ENCODE measurements at places on chromosomes 5 and 9.

DNA sequence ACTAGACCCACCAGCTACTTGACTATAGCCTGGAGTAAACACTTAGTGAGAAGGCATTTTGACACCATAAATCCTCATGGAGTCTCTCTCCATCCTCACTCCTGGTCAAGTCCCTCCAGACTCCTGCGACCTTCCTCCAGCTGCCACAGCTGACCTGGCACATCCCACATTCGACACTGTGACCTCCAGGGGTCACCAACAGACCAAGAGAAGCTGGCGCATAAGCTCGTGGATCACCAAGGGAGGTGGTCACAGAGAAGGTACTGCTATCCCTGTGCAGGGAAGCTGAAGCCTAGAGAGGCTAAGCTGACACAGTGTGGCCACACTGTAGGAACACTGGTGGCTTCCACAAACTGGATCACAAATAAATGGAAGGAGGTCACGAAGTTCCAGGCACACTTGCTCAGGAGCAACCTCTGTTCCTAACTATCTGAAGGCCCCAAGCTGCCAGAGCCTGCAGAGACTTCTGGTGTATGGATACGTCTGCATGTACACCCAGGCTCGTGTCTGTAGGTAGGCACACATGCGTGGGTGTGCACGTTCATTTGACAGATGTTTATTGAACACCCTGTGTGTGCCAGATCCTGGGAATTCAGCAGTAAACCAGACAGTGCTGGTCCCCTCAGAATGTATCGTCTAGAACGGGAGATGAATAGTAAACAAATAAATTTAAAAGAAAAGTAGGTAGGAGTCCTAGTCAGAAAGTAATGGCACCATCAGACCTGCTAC, 104.4 kb downstream of the C5orf15 start:
- ATAC-seq: no peak

DNA sequence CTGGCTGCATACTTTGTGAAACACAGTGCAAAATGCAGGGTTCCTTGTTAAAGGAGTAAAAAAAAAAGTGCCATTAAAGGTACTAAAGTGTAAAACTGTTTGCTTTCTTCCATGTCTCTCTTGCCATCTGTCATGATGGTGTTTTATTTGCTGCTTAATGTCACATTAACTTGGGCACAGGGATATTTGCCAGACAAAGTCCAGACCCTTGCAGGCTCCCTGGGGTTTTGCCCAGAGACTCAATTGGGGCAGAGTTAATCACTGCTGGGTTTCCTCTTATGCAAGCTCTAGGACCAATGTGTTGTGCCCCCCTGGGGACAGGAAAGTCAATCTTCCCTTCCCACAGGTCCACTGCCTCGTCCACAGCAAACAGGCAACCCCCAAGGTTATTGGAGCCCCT, 274.3 kb upstream of the SGCD start:
- ATAC-seq: no peak

DNA sequence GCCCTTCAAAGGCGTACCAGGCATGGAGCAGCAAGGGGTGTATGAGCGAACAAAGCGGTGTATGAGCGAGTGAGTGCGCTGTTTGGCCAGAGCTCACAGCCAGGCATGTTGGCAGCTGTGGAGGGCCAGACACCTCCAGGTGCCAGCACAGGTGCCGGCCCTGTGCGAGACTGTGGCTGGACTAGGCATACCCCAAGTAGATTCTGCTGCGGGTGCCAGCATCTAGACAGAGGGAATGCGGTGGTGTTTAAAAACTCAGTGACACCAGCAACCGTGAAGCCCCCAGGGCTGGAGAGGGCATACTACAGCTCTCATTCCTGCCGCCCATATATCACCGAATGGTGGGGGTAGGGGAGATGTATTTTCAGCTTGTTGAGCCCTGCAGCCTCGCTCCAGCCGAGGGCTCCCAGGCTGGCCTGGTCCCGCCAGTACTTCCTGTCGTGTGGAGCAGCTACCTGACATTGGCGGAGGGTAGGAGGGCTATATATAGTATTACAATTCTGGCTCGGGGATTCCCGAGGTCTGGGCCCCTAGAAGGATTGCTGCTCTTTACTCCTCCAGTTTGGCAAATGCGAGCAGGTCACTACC, 1829.6 kb upstream of the NUDT12 start:
- no peak for ATAC-seq

DNA sequence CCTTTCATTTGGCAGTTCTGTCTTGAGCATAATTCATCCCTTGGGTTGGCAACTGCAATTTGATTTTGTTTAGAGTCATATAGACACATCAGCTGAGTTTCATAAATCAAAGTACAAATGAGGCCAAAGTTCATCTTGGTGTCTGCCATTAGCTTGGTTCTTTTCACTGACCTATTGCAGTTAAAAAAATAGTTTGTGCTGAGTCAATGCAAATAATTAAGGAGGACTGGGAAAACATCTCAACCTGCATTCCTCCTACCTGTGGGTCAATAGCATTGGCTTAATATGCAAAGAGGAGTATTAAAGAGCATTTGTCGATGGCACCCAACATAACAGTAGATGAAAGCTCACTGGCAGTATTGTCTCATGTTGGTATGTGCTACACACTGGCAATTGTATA, 1.6 kb downstream of the PKD2L2 start:
- no peak for ATAC-seq

DNA sequence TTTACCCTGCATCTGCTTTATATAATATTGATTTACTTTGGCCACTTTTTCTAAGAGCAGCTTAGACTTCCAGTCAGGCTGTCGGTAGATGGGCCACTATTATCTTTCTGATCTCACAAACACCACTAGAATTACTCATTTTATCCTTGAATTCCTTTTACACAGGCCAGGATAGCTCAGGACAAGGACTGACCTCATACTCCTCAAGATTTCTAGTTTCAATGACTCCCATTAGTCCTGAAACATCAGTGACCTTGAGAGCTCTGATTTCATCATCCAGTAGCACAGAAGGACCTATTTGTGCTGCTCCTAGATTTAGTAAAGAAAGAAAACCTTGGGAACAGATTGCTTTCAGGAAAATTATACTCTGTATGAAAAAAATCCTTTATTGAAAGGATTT, 727.9 kb upstream of the PTPRD start:
- ATAC-seq: no peak

DNA sequence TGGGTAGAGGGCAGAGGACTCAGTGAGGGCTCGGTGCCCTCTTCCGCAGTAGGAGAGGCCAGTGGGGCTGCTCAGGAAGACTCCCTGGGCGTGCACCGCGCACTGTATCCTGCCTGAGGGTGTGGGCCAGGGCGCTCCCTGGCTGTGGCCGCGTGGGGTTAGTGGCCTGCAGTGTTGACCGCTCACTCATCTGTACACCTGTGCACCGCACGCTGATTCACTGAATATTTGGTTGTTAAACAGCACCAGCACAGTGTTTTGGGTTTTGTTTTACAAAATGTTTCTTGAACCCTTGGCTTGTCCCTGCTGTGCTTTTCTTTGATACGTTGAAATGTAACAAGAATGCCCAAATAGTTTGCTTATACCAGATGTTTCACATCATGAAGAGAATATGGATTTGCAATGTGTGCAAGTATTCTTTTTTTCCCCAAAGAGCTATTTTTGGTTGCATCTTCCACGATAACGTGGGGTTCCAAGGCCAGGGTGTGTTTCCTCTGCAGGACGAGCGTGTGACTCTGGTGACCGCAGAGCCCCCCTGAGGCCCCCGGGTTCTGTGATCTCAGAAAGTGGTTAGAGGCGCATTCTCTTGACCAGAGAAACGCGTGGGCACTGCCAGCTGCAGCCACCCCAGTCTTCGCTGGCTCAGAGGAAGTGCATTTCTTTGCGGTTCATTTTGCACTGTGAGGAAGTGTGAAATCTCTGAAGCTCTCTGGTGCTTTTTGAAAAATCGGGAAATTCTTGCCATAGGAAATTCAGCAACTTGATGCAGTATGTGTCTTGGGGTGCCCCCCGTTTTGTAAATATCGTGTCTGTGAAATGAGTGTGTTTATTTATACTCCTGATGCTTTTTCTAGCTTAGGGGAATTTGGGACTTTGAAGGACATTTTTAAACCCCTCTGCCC, 46.9 kb downstream of the AHRR start:
- no peak for ATAC-seq

- peak; percentile 99 for ATAC-seq
Observed at GRCh38 chr5:125277494-125278154, 531.2 kb upstream of the ZNF608 start.

DNA sequence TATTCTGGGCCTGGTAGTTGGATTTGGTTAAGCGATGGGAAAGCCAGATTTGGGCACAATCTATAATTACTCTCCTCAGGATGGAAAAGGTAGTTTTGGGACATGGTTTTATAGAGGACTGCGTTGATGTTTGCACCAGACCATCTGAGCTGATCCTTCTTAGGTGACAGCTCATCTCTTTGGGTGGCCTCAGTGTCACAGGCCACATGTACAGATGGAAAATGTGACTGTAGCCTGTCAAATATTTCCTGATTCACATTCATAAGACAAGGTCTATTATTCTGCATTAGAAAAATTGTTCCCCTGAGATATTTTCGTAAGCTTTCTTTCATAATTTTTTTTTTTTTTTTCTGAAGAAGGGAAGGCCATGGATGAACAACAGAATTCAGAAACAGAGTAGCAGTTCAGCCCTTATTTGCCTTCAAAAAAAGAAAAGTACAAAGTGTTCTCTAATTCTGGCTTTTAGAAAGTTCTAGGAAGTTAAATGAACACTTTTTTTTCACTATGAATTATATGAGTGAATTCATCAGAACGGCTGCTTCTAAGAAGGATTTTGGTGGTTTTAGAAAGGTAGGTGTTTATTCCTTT, 81.0 kb downstream of the NNT start:
- ATAC-seq: no peak

- no peak for ATAC-seq
Observed at GRCh38 chr5:75664979-75665378, 52.3 kb downstream of the POC5 start.

DNA sequence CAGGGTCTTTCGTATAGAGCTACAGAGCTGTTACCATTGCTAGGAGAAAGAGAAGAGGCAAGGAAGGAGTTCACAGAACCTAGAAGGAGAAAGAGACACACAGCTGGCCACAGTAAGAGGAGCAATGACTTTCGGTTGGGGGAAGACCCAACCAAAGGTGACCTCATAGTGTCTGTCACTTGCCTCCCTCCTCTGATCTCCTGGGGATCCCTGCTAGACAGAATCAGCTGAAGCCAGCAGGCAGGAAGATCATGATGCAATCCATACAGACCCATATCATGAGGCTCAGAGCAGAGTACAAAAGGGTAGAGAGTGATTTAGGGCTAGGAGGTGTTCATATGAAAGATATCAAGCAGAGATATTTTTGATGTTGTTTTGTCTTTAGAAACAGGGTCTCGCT, 26.0 kb upstream of the EPB41L4B start:
- no peak for ATAC-seq

- ATAC-seq: peak; percentile 63
Observed at GRCh38 chr9:19229595-19230354, 718 bp upstream of the DENND4C start.

- ATAC-seq: no peak
Observed at GRCh38 chr9:69797675-69798074, 22.9 kb upstream of the CFAP95 start.

DNA sequence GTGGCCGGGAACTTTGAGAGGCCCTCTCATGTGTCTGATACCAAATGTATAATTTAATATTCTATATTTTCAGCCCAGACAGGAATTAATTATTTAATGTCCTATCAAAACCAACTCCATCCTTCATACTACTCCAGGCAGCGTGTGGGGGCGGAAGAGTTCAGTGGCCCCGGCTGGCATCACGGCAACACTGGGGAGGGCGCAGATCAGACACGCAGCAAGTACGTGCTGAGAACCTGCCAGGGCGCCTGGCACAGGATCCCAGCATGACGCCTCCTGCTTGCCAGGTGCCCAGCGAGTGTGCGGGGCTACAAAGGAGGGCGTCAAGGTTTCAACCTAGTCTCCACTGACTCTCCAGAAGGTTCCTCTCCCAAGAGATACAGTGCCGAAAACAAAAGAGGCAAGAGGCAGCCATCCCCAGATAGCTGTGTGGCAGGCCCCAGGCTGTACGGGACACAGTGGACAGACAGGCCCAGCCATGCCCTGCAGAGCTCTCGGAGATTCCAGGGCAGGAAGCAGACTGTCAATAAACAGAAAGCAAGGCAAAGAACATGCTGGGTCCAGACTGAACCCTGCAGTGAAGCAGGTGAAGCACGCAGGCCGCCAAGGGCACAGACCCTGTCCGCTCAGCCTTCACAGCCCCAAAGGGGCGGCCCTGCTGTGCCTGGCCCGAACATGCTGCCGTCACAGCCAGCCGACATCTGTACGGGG, 110.3 kb downstream of the VAV2 start:
- peak; percentile 67 for ATAC-seq

DNA sequence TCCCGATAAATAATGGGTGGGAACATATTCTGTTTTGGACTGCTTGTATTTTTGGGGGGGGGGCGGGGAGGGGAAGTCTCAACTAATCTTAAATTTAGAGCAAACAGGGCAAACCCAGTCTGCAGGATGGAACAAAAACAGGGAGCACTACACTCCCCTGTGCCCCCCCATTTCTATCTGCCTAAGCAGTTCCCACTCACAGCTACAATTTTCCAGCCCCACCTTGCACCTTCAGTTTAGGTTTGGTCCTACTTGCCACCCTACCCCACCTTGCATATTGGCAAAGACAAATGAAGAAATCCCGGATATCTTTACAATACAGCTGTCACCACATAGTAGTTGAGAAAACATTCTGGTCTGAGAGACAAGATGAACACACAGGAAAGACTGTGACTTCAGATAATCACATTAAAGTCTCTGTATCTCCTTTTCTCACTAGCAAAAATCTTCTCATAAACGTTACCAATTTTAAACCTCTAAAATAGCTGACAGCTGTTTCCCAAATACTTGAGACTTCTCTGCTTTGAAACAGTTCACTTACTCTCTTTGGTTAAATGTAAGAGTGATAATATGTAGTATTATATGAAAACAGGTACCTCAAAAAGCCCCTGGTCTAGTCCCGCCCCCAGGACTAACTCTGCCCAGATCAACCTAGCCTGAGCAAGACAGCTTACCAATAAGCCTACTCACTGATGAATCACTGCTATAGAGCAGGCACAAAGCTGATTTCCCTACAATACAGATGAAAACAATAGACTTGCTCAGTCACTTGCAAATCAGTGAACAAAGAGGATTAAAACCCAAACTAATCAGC, 5.2 kb upstream of the RAPGEF6 start:
- peak; percentile 83 for ATAC-seq

- no peak for ATAC-seq
Observed at GRCh38 chr5:88401686-88402085, 133.0 kb upstream of the TMEM161B start.

DNA sequence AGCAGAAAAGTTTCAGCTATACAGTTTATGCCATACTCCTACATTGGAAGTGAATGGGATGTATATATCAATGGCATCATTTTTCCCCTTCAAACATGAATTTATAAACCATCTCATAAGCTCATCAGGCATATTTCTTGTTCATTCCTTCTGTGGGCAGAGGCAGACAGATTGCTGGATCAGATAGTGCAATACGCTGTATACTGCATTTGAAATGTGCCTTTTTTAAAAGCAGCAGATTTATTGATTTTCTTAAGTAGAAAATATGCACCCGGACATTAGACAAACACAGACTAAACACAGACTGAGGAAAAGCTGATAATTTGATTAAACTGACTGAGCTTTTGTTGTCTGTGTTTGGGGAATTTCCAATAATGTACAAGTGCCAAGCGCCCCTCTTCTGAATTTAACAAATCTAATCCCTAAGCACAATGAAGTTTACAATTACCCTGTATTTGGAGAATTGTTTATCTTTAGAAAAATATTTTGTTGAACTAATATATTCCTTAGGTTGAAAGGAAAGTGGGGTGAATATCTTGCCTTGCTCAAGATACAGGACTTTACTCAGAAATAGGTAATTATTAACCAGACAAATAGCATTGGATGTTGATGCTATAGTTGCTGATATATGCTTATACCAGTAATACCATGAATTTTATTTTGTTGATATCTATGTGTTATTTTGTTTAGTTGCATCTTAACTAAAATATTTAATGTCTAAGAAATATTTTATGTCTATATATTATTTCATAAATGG, 566.6 kb upstream of the MEF2C start:
- ATAC-seq: no peak

Measured in esophagus mucosa (tissue), 1 donor.